Central memory CD4-positive, alpha-beta T cell (primary cell): ENCODE measurements at places on chromosomes 6 and 20.

- no peak for DNase-seq
These were observed 11.7 kb downstream of the TFEB start for GRCh38 chr6:41723530-41724227.

DNA sequence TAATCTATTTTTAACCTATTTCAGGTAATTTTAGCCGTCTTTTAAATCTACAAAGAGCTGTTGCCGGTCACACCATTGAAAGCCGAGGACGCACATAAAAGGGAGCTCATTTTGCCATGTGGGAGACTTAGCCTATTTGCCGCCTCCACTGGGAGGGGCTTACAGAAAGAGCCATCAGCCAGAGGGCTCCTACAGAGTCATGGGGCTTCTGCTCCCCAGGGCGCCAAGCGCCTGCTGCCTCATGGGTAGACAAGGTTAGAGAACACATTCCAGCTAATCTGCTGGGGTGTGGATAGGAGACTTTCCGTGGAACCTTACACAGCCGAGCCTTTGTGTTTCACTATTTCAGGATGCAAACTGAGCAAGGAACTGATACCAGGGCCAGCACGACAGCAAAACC, 12.6 kb downstream of the PCMTD2 start:
- no peak for DNase-seq

- no peak for DNase-seq
These were observed 57.7 kb downstream of the SNX5 start for GRCh38 chr20:17910828-17911294.

DNA sequence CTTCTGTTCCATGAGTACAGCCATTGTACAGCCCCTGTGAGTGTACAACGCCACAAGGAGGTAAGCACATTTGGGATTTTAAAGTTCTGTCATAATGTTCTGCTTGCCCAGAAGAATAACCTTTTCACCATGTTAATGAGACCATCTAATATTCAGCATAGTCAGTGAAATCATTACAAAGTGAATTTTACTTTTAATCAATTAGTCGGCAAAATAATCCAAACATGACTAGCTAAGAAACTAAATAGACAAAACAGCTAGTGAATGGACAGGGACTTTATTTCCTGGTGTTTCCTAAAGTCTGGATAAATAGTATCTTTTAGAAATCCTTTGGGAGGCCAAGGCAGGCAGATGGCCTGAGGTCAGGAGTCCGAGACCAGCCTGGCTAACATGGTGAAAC, 69.0 kb upstream of the NRSN1 start:
- DNase-seq, result no peak

DNA sequence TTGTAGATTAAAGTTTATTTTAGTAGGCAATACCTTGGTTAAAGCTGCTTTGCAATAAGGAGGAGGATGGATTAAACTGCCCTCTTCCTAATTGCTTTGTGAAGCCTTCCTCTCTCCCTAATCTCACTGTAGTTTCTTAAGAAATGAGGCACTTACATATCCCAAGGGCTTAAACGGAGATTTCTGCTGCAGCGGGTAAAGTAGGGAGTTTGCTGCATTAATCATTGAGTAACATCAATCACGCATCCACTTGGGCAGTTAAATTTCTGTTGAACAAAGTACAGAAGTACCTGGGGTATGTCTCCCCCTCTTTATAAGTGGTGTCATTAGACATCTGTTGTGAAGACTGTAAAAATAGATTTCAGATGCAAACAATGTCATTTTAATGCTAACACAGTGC, 29.5 kb upstream of the ARID1B start:
- DNase-seq, result no peak

DNA sequence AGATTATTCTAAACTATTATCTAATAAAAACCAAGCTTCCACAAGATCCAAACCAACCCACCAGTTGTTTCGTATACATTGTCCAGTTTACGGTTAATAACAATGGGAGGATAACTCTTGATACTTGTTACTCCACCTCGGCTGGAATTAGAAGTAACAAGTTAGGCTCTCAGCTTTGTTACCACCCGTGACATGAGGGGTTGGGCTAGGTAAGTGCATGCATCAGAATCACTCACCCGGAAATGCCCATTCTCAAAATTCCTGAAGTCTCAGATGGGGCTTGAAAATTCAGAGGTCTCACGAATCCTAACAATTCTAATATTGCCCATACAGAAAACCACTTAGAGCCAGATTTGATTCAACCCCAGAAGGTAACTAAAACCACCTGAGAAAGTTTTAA, 27.0 kb upstream of the SERPINB1 start:
- no peak for DNase-seq

DNA sequence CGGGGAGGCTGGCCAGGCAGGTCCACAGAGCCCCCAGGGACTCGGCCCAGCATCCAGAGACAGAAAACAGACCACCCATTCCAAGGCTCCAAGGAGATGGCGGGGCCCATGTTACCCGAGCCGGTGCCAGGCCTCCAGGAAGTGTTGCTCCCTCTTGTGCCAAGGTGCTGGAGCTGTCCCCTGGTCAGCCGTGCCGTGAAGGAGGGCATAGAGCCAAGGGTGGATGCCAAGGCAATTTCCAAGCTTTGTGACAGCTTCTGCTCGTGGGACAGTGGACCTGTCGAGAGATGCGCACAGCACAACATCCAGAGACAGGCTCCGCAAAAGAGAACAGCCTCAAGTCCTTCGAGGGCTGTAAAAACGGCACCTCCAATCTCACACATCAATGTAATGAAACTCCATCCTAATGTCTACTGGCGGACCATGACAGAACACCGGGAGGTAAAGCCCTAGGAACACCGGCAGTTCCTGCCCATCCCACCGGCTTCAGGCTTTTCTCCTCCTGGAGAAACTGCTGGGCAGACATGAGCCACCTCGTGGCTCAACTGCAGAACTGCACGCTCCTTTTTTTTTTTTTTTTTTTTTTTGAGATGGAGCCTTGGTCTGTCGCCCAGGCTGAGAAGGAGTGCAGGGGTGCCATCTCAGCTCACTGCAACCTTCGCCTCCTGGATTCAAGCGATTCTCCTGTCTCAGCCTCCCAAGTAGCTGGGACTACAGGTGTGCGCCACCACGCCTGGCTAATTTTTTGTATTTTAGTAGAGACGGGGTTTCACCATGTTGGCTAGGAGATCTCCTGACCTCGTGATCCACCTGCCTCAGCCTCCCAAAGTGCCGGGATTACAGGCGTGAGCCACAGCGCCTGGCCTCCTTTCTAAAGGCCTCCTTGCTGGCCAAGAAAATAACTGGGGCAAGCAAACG, 30.9 kb upstream of the AVP start:
- no peak for DNase-seq

GRCh38 chr20:57481281-57481711, 43.6 kb downstream of the CTCFL start:
- DNase-seq, result no peak

DNA sequence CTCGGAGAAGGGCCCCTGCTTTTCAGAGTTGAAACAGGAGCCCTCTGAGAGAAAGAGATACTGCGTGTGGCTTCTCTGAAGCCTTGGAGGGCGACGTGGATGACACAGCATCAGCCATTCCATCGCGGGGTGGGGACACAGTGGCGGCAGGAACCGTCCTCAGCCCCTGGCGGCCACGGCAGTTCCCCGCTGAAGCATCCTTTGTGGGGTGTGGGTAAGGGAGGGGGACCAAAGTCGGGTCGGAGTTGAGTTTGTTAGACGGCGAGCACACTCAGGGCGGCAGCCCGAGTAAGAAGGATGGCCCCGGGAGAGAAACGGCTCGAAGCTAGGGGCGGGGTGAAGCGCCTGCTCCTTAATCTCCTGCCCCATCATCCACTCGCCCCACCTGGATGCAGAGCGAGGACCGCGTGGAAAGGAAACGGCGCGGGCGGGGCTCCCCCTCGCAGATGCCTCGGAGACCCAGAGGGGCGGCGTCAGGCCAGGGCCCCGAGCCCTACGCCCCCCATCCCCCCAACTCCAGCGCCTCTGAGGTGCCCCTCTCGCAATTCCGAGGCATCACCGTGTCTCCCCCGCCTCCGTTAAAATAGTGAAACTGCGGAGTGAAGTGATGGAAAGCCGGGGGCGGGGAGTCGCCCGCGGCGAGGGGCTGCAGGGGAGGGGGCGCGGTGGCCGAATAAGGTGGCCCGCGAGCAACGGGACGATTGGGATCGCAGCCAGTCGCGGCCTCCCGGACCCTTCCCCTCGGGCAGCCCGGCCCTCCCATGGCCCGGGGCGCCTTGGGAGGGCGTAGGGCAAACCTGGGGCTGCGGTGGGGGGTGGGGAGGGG, 796 bp upstream of the RREB1 start:
- DNase-seq, result peak; percentile 63

GRCh38 chr6:106102034-106102433, 15.9 kb downstream of the PRDM1 start:
- no peak for DNase-seq

DNA sequence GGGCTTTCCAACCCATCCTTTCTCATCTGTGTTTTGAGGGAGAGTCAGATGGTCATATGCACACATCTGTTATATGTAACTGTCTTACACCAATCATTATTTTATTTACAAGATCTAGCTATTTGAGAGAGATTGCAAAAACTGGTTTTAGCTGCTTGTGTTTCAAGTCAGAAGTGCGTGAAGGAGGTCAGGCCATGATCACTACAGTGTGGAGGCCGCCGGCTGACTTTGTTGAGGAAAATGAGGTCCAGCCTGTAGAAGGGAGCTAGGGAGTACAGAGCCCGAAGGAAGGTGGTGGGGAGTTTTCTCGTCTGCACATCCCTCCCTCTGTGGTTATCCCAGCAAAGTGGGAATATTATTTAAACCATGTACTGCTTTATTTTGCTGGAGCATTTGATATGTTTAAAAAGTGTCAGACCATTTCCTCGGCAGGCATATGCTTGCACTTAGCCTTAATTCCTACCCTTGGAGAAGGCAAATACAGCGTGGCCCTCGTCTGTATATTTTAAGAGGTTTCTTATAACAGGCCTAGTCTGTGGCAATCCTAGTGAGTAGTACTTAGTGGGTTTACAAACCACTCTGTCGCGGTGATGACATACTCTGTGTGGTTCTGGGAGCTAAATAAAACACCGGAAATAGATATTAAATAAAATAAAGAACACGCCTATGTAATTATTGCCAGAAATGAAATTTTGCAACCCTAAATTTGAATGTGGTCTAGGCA, 95.6 kb downstream of the UST start:
- DNase-seq, result no peak

DNA sequence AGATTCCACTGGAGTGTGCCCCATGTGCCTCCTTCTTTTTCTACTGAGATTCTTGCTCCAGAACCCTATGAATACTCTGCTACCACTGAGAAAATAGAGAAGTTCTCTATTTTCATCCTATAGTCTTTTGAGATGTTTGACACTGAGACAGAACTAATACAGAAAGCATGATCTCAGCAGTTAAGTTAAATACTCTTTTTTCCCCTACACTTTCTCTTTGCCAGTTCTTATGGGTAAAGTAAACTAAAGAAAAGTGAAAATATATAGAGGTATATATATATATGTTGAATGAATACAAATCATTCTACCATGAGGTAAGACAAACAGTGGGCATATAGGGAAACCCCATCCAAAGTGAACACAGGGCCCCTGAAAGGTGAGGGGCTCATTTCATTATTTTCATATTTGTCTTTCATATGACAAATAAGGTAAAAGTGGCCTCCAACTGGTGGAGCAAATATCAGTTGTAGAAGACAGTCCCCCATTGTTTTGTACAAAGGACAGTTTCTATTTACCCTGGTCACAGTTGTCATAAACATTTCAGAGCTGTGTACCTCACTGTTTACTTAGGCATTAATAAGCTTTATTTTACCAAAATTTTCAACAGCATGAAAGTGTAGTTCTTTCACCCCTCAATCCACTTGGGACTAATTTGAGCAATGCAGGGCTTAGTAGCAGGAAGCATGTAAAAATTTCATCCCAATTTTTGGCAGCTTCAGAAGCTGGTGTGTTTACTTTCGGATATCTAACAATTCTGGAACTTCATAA, 188.3 kb upstream of the MARCKS start:
- no peak for DNase-seq

DNA sequence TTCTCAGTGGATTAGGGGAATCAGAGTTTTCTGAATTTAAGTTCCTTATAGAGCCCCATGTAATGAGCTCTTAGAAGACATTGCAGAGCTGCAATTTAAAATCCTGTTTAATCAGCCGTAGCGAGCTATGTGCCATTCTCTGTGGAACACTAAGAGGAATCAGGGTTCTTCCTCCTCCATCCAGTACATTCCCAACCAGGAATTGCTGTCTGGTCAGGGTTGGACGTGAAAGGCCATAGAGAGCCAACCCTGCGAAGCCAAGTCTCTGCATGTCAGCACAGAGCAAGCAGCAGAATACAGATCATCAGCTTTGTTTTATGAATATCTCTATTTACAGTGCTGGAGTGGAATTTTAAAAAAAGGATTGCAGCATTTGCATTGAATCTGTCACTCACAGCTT, 366.0 kb downstream of the LAMA2 start:
- no peak for DNase-seq

DNA sequence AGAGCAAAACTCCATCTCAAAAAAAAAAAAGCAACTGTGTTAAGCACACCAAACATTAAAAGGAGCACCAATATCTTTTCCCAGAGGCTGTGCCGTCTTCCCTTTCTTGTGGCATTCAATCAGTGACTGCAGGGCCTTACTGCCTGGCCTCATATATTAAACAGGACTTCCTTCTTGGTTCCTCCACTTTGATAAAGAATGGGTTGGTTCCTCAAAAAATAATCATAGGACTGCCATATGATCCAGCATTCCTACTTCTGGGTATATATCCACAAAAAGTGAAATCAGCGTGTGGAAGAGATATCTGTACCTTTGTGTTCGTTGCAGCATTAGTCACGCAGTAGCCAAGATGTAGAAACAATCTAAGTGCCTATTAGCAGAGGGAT, 40.3 kb upstream of the GFOD1 start:
- no peak for DNase-seq

DNA sequence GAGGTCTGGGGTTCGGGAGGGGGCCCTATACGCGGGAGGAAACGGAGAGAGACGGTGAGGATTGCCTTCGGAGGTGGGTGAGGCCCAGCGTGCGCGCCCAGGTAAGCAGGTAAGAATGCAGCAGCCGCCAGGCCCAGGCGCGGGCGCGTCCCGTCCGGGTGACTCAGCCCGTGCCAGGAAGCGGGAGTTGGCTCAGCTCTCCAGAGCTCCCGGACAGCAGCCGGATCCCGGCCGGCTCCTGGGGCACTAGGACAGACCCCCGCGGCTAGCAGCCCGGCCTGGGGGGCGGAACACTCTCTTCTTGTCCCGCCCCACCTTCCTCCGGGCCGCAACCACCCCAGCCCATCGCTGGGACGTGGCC, 1.5 kb upstream of the MDFI start:
- DNase-seq, result no peak

- no peak for DNase-seq
These were observed 56.0 kb downstream of the APCDD1L start for GRCh38 chr20:58459058-58459750.

DNA sequence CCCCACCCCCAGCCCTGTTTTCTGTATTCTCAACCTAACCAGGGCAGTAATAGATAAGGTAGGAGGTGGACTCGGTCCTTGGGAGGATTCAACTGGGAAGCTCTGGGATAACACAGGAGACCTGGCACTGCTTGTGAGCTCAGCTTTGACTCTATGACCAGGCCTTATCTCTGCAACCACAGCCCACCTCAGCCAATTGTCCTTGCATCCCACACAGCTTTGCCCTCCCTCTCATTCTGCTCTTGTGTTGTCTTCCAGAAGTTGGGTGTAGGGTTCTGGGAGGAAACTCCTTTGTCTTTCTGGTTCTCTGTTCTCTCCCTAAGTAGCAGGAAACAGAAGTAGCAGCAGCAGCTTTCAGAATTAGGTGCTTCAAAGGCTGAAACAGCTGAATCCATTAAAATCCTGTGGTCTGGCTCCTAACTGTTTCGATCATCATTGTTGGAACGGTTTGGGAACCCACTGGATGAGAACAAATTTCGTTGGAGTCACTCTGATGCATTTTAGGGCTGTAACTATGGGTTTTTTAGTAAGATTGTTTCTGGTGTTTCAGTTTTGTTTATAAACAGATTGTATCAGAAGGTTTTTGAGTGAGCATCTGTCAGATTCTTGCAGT, 32.4 kb upstream of the SNX9 start:
- no peak for DNase-seq
